NCI-H345 (cell line): ENCODE measurements at places on chromosomes 2 and 18.

GRCh38 chr2:103809941-103810441 is 1043.9 kb upstream of the POU3F3 start:
- peak; percentile 63 for DNase-seq

DNA sequence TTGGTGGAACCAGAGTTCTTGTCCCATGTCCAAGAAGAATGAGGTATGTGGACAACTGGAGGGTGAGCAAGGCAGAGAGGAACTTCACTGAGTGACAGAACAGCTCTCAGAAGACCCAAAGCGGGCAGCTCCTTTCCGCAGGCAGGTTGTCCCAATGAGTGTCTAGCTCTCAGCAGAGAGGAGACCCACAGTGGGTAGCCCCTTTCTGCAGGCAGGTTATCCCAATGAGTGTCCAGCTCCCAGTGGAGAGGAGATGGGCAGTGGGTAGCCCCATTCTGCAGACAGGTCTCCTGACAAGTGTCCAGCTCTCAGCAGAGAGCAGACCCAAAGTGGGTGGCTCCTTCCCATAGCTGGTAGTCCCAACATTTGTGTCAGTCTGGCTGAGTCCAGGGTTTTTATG is 69.6 kb downstream of the SRBD1 start:
- no peak for DNase-seq

GRCh38 chr2:118658596-118659198 is 188.8 kb downstream of the EN1 start:
- no peak for DNase-seq

DNA sequence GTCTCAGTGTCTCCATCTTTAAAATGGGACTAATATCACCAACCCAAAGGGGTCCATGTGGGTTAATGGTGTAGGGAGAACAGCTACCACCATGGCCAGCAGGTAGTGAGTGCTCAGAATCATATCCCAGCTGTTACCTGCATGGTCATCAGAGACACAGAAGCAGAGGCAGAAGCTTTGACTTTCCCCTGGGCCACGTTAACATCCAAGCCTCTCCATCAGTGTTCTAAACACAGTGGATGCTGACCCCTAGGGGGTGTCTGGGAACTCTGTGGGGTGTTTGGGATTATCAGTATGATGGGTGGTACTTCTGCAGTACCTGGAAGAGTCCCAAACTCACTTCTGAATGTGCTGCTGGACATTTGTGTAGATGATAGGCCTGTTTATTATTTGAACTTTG is 93.6 kb downstream of the GYPC start:
- no peak for DNase-seq
